Brain pericyte (primary cell): ENCODE measurements at places on chromosomes 6 and 20.

GRCh38 chr6:81806793-81807565 lies 54.5 kb upstream of the TENT5A start:
- DNase-seq = no peak

DNA sequence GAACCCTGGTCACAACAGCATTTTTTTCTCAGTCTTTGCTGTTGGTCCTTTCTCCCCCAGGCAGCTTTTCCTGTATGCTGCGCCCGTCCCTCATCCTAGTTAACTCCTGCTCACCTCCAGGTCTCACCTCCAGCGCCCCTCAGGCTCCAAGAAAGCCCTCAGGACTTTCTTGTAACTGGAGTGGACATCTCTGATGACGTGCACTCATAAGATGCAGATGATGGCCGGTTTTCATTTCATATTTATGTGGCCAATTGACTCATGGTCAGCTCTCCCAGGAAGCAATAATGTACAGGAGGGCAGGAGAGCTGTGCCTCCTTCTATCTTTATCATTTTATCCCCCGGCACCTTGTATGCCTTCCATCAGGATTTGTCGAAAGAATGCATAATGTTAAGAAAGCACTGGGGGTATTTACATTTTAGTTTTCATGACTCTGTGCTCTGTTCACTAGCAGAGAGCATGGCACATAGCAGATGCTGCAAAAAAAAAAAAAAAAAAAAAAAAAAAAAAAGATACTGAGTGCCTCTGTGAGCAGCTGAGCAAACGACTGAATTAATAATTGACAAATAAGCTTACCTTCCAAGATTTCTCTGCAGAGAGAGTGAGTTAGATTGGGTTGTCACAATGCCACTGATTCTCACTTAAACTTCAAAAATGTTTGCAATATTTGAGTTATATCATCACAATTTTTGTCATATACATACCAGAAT lies 170.2 kb downstream of the DOK5 start:
- no peak for DNase-seq

DNA sequence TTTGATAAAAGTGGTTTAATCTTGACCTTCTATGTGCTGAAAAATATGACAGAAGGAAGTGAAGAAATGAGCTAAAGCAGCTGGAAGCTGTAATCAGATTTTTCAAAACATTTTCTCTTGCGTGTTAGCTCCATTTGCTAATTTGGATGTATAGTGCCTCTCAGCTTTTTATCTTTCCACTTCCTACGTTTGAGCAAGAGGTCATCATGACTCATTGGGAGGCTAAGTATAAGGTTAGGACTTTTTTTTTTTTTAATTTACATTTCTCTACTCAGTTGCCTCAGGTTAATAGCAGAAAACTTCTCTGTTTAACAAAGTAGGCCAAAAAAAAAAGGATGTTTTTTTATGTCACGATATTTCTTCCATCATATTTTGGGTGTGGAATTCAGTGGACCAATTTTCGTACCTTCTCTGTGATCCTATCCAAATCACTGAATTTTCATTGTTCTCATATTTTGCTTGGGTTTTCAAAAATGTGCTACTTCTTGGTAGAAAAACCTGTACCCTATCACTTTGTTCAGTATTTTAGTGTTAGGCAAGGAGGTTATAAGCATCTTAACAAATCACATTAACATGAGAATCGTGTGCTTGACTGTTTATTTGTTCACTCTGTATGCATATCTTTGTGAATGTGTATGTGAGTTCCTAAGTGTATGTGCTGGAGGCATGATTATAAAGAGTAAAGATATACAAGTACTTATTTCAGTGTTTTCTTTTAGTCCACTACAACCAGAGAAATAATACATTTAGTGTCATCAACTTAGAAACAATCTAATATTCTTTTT lies 1028.3 kb upstream of the EYS start:
- DNase-seq = peak; percentile 32

DNA sequence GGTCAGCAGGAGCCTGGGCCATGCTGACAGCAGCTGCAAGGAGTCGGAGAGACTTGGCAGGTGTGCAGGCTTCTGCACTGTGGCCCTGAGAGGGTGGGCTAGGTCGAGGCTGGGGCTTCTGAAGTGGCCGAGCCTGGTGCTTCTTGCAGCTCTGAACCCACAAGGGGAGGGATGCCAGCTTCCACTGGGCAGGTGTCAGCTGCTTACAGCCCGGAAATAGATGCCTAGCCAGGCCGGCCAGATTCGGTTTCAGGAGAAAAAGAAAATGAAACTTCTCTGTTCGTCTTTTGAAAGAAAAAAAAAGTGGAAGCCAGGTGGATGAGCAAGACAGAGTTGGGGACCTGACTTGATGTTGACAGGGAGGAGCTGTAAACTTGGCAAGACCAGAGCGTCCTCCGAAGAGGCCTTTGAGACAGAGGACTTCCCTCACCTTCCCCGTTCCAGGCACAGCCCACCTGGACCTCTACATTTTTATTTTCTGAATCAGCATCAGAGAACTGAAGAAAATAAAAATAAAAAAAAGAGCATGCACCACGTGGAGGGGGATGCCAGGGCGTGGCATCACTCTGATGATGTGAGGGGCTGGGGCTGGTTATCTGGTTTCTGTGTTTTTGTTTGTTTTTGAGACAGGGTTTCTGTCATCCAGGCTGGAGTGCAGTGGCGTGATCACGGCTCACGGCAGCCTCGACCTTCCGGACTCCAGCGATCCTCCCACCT lies at the start of gene ZBP1:
Gene ZBP1, minus strand, starts transcription at position 153 of the 717 bp plus-strand sequence. Its CDS starts 131 bp downstream, at position 22.
- no peak for DNase-seq

GRCh38 chr6:53845280-53846195 lies 50.7 kb downstream of the LRRC1 start:
- no peak for DNase-seq

DNA sequence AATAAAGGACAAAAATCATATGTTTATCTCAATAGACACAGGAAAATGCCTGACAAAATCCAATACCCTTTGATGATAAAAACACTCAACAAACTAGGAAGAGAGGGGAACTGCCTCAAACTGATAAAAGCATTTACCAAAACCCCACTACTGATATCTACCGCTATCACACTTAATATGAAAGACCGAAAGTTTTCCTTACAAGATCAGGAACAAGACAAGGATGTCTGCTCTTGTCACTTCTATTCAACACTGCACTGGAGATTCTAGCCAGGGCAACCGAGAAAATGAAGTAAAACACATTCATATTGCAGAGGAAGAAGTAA lies 25.1 kb downstream of the GZF1 start:
- DNase-seq = no peak
